ENCODE measurements at places on chromosomes 12 and 14. TPM values are rescaled to one million over a fixed set of nuclear protein-coding genes. Genes with fewer than 3 reads are reported as not detected.

SMIM41 gene
- 0.52 TPM for total RNA-seq

- no peak for DNase-seq
Observed at GRCh38 chr12:121805171-121806008, 1.6 kb downstream of the SETD1B start.

- no peak for DNase-seq
Observed at GRCh38 chr14:101454229-101454628, 107.1 kb upstream of the DIO3 start.

DNA sequence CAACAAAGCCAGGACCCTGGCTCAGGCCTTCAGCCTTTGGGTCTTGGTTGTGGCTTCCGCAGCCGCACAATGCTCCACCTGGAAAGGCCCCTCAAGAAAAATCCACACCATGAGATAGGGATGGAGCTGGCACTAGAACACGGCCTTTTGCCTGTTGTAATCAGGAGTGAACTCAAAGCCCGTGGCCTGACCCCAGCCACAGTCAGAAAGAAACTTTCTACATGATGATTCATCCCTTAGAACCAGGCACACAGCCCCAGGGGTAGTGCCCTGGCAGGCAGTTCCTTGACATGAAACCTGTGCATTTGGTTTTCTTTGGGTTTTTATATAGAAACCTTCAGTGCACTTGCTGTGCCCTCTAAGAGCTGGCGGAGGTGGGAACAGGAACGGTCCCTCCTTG, 5.1 kb downstream of the CLMN start:
- no peak for DNase-seq

GRCh38 chr12:73383584-73384222, 1111.5 kb downstream of the TRHDE start:
- DNase-seq = no peak

LYZ gene
- total RNA-seq = 2.4 TPM

GABARAPL1 gene
- 790 TPM for total RNA-seq

DNA sequence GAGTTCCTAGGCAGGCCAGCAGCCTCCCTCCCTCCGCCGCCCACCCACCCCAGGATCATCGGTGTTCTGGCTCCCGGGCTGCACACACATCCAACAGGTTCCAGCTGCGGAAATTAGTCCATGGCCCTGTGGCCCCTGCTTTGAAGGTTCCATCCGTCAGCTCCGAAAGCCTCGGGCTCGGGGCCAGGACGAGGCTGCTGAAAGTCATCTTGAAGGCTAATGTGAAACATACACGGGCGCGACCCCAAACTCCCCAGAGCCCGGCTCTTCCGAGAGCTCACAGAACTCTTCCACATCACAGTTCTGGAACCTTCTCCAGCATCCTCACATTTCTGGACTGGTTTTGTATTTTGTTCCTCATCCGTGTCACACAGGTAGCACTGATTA, 19.8 kb downstream of the KDM2B start:
- no peak for DNase-seq

BLTP3B gene
- total RNA-seq = 14.6 TPM
